Nephron progenitor cell (in vitro differentiated cells): ENCODE measurements at places on chromosomes 13 and 19.

DNA sequence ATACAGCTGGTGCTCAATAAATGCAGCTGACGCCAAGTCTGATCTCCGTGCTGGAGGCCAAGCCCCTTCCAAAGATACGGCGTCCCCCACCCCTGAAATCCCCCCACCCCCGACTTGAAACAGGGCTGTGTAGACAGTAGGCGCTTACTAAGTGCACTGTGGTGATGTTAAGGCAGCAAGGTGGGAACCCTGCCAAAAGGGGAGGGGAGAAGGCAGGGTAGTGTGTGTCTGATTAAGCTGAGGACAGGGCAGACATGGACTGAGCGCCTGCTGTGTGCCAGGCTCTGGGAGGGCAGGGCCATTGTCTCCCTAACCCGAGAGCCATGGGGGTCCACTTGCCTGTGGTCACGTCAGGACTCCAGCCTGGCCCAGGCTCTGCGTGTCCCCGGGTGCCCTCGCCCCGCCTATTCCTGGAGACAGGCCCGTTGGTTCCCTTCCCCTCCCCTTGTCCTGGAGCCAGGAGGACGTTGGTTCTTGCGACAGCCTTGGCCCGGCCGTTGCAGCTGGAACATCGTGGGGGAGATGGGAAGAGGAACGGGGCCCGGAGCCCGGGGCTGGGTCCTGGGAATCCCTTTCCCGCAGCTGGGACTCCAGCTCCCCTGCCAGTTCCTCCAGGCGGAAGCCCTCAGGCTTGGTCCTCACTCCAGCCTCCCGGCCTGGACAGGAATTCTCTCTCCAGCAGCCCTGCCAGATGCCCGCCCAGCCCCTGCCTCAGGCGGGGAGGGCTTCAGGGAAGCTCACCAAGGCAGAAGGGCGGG lies 1.7 kb upstream of the ELANE start:
- H3K36me3 ChIP-seq, result no peaks in the 10 kb centered on the region
- no peak overlapping the region for H3K4me3 ChIP-seq

DNA sequence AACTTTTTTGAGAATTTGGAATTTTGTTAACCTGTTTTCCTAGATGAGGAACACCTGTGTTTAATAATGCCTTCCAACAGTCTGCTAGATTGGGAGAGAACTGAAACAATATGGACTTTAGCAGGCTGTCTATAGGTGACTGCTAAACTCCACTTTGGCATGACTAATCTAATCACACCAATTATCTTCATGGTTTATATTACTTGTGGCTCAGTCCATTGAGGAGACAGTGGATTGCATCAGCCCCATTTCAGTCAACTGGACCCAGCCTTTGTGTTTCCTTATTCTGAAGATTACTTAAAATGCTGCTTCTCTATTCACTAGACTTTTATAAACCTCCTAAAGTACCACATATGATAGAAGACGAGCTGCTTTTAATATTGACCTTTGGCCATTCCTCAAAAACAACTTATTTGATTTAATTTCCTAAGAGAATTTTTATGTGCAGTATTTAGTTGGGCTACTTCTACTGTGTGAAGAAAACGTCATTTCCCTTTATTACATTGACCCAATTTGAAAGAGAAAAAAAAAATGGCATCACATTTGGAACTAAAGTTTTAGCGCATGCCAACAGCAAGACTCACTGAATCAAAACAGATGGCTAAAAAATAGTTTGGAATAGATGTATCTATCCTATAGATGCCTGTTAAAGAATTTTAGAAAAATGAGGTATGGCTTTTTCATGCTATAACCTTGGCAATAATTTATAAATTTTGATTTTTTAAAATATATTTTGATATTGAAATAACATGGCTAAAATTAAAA lies 295.8 kb downstream of the NDFIP2 start:
- H3K36me3 ChIP-seq, result peaks cover 11% of the 10 kb centered on the region
- peaks cover 66% of the 10 kb centered on the region for H3K4me1 ChIP-seq
- H3K4me3 ChIP-seq, result no peak overlapping the region
- H3K27me3 ChIP-seq, result no peaks in the 10 kb centered on the region
- H3K27ac ChIP-seq, result peak overlapping the region; percentile 81

DNA sequence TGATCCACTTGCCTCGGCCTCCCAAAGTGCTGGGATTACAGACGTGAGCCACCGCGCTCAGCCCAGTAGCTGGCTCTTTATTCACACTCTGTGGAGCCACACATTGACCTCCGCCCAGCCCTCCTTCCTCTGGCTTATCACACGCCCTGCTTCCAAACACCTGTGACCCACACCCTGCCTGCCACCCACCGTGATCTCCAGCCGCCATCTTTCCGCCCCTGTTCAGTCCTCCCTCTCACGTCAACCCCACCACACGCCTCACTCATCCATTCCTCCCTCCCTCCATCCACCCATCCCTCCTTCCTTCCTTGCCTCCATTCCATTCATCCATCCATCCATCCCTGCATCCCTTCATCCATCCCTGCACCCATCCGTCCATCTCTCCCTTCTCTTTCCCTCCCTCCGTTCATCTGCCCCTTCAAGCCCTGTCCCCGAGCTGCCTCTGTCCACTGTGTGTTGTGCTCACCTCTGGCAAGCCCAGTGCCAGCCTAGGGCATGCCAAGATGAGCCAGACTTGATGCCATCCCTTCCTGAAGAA lies 17.6 kb downstream of the ZNF296 start:
- peaks cover 3% of the 10 kb centered on the region for H3K27me3 ChIP-seq
- H3K27ac ChIP-seq, result peak overlapping the region; percentile 40
- DNase-seq, result no peak
- peaks cover 64% of the 10 kb centered on the region for H3K36me3 ChIP-seq

GRCh38 chr19:45404557-45405434 lies at the start of gene PPP1R13L:
TSS of gene PPP1R13L (minus strand) at chr19:45405069. CDS start at chr19:45398318, 6,751 bp downstream.
- peaks cover 40% of the 10 kb centered on the region for H3K27me3 ChIP-seq
- peak within 1 kb of the TSS; percentile 100 for H3K27ac ChIP-seq
- H3K4me3 ChIP-seq, result peak within 1 kb of the TSS; percentile 89

- DNase-seq, result no peak
- no peak overlapping the region for H3K4me3 ChIP-seq
- no peaks in the 10 kb centered on the region for H3K36me3 ChIP-seq
- H3K27me3 ChIP-seq, result peaks cover 4% of the 10 kb centered on the region
- H3K27ac ChIP-seq, result peak overlapping the region; percentile 43
- H3K4me1 ChIP-seq, result peaks cover 25% of the 10 kb centered on the region
Measured at GRCh38 chr13:34153428-34154180, 335.7 kb downstream of the RFC3 start.

DNA sequence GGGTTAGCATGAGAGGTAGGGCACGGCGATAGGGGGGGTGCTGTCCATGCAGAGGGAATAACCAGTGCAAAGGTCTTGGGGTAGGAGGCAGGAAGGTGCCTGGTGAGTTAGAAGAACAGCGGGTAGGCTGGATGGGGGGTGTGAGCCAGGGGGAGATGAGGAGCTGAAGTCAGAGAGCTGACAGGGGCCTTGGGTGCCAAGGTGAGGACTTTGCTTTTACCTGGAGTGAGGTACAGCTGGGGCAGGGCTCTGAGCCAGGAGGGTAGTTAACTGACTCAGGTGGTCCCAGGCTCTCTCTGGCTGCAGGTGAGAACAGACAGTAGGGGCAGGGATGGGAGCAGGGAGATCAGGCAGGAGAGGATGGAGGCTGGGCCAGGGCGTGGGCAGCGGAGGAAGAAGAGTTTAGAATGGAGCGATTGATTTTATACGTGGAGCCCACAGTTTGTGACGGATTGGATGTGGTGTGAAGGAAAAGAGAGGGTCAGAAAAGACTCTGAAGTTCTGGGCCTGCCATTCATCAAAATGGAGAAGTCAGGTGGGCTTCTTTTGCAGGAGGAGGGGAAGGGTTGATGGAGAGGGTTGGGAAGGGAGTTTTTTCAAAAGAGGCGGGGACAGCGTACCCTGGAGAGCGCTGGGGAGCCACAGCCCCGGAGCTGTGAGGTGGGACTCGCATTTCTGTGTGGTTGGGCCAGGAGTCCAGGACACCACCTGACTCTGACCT lies 1.2 kb upstream of the GRAMD1A start:
- H3K27me3 ChIP-seq, result no peaks in the 10 kb centered on the region
- H3K27ac ChIP-seq, result no peak overlapping the region
- peak; percentile 41 for DNase-seq
- peak overlapping the region; percentile 90 for H3K4me3 ChIP-seq

GRCh38 chr13:43629691-43630480 lies 156.9 kb downstream of the ENOX1 start:
- no peak for DNase-seq
- H3K4me1 ChIP-seq, result no peaks in the 10 kb centered on the region
- H3K36me3 ChIP-seq, result no peaks in the 10 kb centered on the region
- H3K27me3 ChIP-seq, result no peaks in the 10 kb centered on the region
- H3K27ac ChIP-seq, result no peak overlapping the region
- no peak overlapping the region for H3K4me3 ChIP-seq

GRCh38 chr19:35710784-35711723 lies 6.7 kb downstream of the ZBTB32 start:
- no peaks in the 10 kb centered on the region for H3K36me3 ChIP-seq
- no peak for DNase-seq
- no peak overlapping the region for H3K4me3 ChIP-seq
- H3K4me1 ChIP-seq, result peaks cover 12% of the 10 kb centered on the region
- H3K27me3 ChIP-seq, result peaks cover 42% of the 10 kb centered on the region

- peak; percentile 71 for DNase-seq
- H3K4me1 ChIP-seq, result peaks cover 41% of the 10 kb centered on the region
- H3K27me3 ChIP-seq, result no peaks in the 10 kb centered on the region
- H3K36me3 ChIP-seq, result peaks cover 22% of the 10 kb centered on the region
- H3K4me3 ChIP-seq, result no peak overlapping the region
Measured at GRCh38 chr13:110644892-110645521, 29.7 kb downstream of the NAXD start.

GRCh38 chr13:40319699-40320579 lies 346.5 kb downstream of the FOXO1 start:
- DNase-seq, result no peak
- no peak overlapping the region for H3K4me3 ChIP-seq
- peaks cover 14% of the 10 kb centered on the region for H3K4me1 ChIP-seq
- peaks cover 6% of the 10 kb centered on the region for H3K27me3 ChIP-seq
- H3K27ac ChIP-seq, result no peak overlapping the region
- peaks cover 15% of the 10 kb centered on the region for H3K36me3 ChIP-seq

GRCh38 chr19:10517361-10517759 lies at the start of gene S1PR5:
TSS of gene S1PR5 (minus strand) at chr19:10517447. CDS start at chr19:10515011, 2,436 bp downstream.
- peaks cover 11% of the 10 kb centered on the region for H3K36me3 ChIP-seq
- peak; percentile 73 for DNase-seq
- peaks cover 46% of the 10 kb centered on the region for H3K4me1 ChIP-seq
- peaks cover 46% of the 10 kb centered on the region for H3K27me3 ChIP-seq
- peak within 1 kb of the TSS; percentile 90 for H3K27ac ChIP-seq

GRCh38 chr19:29849208-29849607 lies 37.4 kb downstream of the CCNE1 start:
- peaks cover 34% of the 10 kb centered on the region for H3K27me3 ChIP-seq
- no peaks in the 10 kb centered on the region for H3K36me3 ChIP-seq
- peaks cover 30% of the 10 kb centered on the region for H3K4me1 ChIP-seq
- no peak overlapping the region for H3K27ac ChIP-seq

DNA sequence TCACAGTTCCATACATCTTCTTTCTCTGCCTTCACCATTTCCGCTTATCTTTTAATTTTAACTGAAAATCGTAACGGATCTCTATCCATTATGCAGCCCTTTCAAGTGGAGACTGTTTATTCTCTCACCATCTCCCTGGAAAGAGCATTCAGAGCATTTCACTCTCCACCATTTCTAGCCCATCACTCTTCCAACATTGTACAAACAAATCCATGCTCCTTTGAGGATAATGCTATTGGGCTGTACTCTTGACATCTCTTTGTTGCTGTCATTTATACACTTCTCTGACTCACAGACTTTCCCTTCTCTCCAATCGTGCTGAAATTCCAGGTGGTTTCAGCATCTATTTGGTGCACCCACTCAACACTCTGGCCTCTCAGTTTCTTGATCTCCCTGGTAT lies 71.4 kb downstream of the NAA16 start:
- H3K27me3 ChIP-seq, result peaks cover 8% of the 10 kb centered on the region
- no peaks in the 10 kb centered on the region for H3K36me3 ChIP-seq
- peaks cover 11% of the 10 kb centered on the region for H3K4me1 ChIP-seq

DNA sequence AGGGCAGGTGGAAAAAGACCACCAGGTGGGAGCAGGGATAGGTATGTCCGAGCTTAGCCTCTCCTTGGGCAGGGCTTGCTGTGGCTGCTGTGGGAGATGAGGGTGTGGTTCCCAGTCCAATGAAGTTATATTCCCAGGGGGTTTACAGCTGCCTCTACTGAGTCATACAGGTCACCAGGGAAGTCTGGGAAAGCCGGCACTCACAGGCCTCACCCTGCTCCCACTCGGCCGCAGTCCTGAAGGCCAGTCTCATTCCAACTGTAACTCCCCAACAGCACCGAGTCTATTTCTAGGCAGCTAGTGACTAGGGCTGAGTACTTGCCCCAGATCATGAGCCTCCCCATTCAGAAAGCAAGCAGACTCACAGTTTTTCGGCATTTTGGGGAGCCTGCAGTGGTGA lies 77.1 kb downstream of the FNDC3A start:
- H3K4me3 ChIP-seq, result no peak overlapping the region
- no peaks in the 10 kb centered on the region for H3K4me1 ChIP-seq
- H3K27me3 ChIP-seq, result no peaks in the 10 kb centered on the region

DNA sequence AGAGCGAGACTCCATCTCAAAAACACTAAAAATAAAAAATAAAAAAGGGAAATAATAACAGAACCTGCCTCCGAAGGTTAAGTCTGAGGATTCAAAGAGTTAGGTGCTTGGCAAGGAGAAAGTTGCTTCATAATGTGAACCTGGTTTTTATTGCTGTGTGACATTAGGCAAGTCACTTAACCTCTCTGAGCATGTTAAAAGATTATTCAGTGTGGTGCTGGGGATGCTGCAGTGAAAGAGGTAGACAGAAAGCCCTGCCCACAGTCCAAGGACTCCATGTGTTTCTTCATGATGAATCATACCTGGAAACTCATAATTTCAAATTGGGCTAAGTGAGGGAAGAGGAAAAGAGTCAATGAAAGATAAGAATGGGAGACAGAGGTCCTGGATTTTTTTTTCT lies 2.4 kb downstream of the IL27RA start:
- H3K4me3 ChIP-seq, result no peak overlapping the region
- peaks cover 7% of the 10 kb centered on the region for H3K4me1 ChIP-seq
- no peak overlapping the region for H3K27ac ChIP-seq
- DNase-seq, result no peak
- H3K27me3 ChIP-seq, result peaks cover 33% of the 10 kb centered on the region

- peaks cover 57% of the 10 kb centered on the region for H3K4me1 ChIP-seq
- H3K36me3 ChIP-seq, result peaks cover 8% of the 10 kb centered on the region
- H3K27me3 ChIP-seq, result peaks cover 8% of the 10 kb centered on the region
- H3K27ac ChIP-seq, result peak overlapping the region; percentile 42
- no peak overlapping the region for H3K4me3 ChIP-seq
- DNase-seq, result peak; percentile 48
Measured at GRCh38 chr19:18746401-18747325, 44.4 kb downstream of the COMP start.

DNA sequence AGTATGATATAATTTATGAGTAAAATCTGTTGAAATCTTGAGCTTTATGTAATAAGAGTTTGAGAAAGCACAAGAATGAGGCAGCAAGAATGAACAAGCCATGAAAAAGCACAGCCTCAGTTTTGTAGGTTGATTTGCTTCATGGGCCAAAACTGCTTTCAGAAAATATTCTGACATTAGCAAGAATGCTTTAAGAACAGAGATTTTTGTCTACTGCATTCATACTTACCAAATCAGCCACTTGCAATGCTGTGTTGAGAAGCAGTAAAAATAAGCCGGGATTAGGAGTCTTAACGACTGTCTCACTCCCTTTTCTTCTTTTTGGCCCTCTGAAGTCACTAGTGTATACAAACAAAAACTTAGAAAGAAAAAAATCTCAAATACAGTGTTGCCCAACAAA lies 114.5 kb downstream of the POSTN start:
- H3K4me3 ChIP-seq, result no peak overlapping the region
- no peaks in the 10 kb centered on the region for H3K27me3 ChIP-seq
- peak overlapping the region; percentile 38 for H3K27ac ChIP-seq
- DNase-seq, result no peak

GRCh38 chr13:25762281-25762680 lies 289.5 kb downstream of the SHISA2 start:
- DNase-seq, result no peak
- H3K4me3 ChIP-seq, result no peak overlapping the region
- no peak overlapping the region for H3K27ac ChIP-seq
- peaks cover 25% of the 10 kb centered on the region for H3K4me1 ChIP-seq
- H3K36me3 ChIP-seq, result no peaks in the 10 kb centered on the region
